ENCODE measurements at places on chromosomes 3 and 15.

DNA sequence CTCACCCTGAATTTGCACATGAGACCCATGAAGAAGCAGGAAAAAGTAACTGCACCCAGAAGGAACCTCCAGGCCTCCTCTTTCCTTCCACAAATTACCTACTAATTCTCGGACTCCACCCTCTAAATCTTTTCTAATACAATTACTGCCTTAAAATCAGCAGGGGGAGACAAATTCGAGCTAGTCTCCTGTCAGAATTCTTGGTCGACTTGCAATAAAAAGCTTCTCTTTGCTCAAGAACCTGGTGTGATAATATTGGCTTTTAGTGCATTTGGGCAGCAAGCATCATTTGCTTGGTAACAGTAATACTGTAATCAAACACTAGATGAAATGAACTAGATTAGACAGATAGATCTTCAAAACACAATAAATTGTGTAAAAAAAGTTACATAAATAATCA lies 281.9 kb downstream of the RAP2B start:
- no peak for DNase-seq

DNA sequence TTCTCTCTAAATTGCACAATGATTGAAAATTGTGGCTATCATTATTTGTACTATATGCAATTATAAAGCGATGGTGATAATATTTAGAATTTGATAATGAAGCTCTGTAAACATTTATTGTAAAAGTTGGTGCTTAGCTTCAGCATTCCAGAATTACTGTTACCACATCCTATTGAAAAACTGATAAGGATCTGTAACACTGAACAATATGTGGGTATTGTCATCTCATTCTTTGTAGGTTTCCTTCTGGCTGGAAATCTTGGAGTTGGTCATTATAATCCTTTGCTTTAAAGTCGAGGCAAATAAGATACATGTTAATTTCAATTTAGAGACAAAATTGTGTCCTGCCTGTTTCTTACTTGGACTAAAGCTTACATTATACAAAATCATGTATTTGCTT lies 323.4 kb upstream of the GOLIM4 start:
- DNase-seq = no peak

GRCh38 chr3:164550857-164551256 lies 527.4 kb downstream of the SI start:
- DNase-seq = no peak

DNA sequence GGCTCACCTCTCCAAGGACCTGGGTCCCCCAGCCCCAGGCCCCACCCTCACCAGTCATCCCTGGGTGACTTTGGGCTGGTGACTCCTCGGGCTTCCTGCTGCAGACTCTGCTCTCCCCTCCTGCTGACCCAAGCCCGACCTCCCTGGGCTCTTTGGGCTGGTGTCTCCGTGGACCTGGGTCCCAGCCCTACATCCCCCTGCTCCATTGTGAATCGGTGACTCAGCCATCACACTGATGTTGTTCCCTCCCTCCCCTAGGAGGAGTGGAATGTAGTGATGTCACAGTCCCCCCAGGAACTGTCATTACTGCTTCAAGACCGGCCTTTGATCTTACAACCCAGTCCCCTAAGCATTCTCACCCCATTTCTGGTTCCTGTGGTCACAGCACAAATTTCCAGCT lies 83.7 kb downstream of the ADAMTS7 start:
- DNase-seq = no peak

DNA sequence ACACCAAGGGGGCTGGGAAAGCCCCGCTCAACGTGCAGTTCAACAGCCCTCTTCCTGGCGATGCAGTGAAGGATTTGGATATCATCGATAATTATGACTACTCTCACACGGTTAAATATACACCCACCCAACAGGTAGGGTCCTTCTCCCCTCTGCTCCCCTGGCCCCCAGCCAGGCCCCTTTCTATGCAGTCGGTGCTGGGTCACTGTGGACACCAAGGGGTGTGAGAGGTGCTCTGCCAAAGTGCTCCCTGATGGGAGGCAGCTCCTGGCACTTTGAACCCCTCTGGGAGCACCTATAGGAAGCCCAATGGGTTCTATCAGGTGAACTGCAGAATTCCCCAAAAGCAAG lies 98.6 kb downstream of the DNASE1L3 start:
- no peak for DNase-seq

GRCh38 chr3:195219351-195220230 lies 51.4 kb downstream of the XXYLT1 start:
- DNase-seq = no peak

DNA sequence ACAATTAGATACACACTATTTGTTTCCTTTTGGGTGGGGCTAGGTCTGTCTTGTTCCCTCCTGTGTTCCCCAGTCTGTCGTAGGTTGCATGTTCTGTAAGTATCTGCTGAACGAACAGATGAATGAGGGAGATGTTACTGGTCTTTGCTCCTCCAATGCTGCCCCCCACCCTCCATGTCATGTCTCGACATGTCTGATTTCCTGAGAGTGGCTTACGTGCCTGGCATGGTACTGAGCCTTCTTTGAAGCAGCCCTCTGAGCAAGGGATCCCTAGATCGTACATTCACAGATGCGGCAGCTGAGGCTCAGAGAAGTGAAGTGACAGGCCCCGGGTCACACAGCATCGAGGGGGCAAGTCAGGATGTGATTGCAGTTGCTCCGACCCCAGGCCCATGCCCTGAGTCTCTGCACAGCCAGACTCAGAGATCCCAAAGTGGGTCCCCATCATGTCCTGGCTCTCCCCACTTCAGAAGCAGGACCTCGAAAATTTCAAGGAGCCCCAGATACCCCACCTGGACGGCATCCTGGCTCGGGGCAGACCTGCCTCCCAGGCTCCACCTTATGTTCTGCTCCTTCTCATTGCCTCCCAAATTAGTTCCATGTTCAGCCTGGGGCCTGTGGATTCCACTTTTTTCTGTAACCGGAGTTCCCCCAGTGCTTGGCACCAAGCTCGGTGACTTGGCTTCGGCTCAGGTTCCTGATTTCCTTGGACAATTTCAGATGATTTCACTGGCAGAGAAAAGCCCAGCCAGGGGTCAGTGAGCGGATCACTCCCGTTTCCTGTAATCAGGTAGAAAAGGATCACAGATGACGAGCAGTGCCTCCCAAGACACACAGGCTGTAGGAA lies 24.7 kb downstream of the GOLGA6L2 start:
- no peak for DNase-seq

- no peak for DNase-seq
Measured at GRCh38 chr3:87426918-87427317, 150.5 kb upstream of the POU1F1 start.

DNA sequence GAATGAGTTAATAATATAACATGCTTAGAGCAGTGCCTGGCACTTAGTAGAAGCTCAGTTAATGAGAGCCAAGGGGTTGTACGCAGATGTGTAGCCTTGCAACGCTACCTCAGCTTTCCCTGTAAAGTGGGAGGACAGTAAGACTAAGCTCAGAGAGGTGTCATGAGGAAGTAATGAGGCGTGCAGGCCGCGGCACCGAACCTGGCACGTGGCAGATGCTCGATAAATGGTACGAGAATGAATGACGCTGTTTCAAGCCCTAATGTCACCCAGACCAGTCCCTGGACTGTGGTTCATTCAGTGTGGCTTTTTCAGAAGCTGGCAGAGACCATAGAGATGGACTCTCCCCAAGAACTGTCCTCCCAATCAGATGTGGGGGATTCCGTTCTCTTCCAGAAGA lies 21.2 kb downstream of the GRIP2 start:
- no peak for DNase-seq

DNA sequence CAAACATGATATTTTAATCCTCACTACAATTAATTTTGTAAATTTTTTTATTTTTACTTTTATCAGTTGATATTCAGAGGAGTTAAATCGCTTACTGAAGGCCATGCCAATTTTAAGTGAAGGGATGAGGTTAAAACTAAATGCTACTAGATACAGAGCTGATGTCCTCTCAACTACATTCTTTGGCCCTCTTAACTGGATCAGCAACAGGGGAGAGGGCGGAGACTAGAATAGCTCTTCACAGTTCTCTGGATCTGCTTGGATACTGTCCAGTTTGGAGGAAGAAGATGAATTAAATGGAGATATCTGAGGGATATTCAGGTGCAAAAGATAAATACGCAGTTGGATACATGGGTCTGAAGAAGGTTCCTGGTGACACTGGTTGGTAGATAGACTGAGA lies 85.6 kb upstream of the LYSMD4 start:
- no peak for DNase-seq

DNA sequence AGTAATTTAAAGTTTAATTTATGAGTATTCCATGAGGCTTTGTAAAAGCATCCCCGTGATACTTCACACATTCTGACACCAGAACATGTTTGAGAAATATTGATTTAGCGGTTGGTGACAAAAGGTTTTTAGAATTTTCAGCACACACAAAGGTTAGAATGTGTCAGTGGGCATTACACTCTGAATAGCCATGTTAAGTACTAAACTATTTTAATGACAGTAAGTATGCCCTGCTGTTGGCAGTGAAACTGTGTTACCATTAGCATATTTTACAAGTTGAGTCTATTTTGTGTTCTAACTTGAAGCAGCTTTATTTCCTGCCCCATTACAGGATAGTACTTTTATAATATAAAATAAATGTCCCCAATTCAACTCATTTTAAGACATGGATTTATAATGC lies 66.5 kb downstream of the ADAMTSL3 start:
- DNase-seq = no peak

DNA sequence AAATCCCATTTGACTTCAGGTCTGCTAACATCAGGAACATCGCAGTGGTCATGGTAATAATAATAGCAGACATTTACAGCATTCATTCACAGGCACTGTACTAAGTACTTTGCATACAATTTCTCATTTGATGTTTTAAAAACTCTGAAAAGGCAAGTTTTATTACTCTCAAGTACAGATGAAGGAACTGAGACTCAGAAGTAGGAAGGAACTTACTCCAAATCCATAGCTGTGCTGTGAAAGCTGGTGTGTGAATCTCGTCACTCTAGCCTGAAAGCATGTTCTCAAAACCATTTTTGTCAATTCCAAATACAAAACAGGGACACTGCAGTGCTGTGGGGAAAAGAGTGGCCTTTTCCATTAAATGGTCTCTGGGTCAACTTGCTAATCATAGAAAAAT lies 179.9 kb downstream of the FAM43A start:
- no peak for DNase-seq

DNA sequence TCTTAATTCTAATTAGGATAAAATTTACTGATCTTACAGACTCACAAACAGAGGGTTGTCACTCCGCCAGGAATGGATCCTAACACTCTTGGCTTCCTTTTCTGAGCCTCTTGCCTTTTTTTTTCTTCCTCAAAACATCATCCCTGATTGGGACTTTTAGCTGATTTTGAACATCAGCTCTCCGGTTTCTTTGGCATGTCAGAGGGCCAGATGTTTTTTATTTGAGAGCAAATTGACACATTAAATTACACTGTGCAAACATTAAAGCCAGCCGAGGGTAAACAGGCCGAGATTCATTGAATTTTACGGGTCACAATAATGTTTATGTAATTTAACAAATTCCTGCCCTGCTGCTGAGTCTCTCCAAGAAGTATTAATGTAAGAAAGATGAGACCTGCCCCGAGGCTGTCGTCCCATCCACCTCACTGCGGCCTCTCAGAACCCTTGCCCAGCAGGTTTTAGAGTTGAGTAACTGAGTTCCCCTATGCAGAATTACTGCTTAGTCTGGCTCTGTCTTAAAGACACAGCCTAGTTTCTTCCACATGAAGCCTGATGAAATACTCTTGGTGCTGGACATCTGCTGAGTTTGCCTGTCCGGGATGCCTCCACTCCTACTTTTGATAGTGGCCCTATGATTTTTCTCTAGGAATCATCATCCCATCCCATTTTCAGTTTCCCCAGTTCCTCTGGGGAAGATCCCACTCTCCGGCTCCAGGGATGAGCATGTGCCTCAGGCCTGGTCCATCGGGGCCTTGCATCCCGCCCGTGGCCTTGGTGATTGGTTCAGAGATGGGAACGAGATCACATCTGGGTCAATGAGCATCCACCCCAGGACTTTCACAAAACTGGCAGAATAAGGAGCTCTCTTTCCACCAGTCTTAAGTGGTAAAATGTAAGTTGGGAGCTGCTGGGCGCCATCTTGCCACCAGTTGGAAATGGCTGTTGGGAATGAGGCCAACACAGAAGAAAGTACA lies 226.6 kb upstream of the TLE3 start:
- DNase-seq = no peak

- no peak for DNase-seq
Measured at GRCh38 chr15:42772144-42772543, 35.2 kb upstream of the CDAN1 start.

- DNase-seq = no peak
Measured at GRCh38 chr3:129025691-129026435, 24.8 kb downstream of the EFCC1 start.

DNA sequence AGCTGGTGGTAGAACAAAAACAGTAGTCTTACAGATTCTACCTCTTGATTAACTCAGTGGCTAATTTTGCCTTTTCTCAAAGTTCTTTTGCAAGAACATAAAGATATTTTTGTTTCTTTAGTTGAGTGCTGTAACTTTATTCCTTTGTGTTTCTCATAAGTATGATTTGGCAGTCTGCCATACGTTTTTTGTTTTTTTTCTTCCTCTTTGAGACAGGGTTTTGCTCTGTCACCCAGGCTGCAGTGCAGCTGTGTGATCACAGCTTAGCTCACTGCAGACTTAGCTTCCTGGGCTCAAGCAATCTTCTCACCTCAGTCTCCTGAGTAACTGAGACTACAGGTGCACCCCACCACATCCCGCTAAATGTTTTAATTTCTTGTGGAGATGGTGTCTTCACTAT lies 22.4 kb downstream of the B3GNT5 start:
- DNase-seq = no peak

DNA sequence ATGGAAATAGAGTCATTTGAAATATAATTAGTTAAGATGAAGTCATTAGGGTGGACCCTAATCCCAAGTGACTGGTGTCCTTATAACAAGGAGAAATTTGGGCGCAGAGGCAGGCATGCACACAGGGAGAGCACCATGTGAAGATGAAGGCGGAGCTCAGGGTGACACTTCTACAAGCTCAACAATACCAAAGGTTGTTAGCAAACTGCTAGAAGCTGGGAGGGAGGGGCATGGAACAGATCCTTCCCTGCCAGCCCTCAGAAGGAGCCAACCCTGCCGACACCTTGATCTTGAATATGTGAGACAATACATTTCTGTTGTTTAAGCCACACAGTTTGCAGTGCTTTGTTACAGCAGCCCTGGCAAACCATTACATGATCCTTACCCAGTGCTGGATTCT lies 57.8 kb downstream of the CCNL1 start:
- DNase-seq = no peak

DNA sequence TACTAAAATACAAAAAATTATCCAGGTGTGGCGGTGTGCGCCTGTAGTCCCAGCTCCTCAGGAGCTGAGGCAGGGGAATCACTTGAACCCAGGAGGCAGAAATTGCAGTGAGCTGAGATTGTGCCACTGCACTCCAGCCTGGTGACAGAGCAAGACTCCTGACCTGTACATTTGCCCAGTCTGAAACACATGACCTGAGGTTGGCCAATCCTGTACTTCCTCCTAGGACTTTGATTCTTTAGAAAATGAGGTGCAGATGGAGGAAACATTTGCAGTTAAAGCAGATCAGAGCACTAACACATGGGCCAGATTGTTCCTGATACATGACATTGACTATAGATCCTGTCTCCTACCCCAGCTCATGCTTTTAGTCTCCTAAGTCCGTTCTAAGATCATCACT lies 28.9 kb upstream of the LPP start:
- DNase-seq = no peak

All from stimulated activated CD4-positive, alpha-beta T cell treated with anti-CD3 and anti-CD28 coated beads, TNF-alpha, amount 100 ng/mL, for 1 hour (primary cell).